Pulmonary artery endothelial cell (primary cell): ENCODE measurements at places on chromosomes 12 and 14.

DNA sequence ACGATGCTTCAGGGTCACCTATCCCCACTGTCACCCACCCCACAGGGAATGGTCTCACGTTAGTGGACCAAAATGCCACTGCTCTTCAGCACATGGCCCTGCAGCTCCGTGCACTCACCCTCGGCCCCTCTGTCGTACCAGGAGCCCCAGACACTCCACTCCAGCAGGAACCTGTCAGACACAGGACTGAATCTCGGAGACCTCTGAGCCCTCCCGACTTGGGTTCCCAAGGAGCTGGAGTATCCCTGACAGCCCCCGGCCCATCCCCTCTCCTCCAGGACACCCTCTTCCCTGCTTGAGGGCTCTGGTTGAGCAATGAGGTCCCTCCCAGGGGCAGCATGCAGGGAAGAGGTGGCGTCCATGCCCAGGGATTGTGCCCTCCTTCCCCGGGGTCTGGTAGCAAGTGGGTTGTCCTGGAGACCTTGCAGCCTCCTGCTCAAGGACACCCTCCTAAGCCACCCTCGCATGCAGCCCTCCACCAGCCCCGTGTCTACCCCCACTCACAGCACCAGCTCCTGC is 20.4 kb upstream of the LRTM2 start:
- no peak for DNase-seq

DNA sequence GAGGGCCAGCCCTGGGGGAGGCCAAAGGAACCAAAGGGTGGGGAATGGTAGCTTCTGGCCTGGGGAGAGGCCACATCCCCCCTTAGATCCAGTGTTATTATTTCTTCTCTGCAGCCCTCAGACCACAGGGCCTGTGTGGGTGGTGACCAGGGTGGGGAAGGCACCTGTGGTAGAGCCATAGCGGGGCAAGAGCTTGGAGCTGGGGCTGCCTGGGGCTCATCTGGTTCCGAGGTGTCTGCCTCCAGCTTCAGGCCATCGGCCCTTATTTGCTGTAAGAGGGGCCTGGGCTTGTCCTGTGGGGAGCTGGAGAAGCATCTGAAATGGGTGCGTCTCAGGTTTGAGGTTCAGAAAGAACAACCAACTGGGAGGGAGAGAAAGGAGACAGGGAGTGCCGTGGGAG is 2.1 kb upstream of the B3GNT4 start:
- no peak for DNase-seq

DNA sequence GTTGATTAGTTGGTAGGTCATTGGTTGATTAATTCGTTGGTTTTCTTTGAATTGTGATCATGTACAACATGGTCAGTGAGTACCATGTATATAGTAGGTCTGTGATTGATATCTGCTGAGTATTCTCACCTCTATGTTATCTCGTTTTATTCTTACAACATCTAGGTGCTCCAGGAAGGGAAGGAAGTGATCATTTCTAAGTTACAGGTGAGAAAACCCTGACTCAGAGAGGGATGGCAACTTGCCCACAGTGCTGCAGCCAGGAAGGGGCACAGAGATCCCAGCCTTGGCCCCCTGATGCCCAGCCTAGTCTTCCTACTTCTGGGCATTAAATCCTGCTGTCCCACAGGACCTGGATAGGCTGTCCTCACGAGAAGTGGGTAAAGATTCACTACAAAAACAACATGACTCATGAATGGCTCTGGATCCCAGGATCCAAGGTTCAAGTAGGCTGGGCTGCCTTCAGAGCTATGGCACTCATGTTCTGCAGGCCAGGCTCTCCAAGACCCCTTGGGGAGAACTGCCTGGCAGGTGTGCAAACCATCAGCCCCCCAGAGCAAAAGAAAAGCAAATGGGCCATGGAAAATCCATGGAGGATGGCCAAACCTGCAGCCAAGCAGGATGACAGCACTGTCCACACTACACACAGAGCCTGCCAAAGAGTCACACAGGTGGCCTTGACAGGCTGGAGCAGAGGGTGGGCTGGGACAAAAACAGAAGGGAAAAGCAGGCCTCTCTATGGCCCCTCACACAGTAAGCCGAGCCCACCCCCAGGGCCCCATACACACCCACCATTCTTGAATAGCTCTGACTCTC is 146.2 kb downstream of the BCL11B start:
- no peak for DNase-seq

GRCh38 chr12:14868916-14869506 is 16.6 kb downstream of the MGP start:
- no peak for DNase-seq

- no peak for DNase-seq
Observed at GRCh38 chr14:35052637-35053036, 6.6 kb downstream of the FAM177A1 start.

DNA sequence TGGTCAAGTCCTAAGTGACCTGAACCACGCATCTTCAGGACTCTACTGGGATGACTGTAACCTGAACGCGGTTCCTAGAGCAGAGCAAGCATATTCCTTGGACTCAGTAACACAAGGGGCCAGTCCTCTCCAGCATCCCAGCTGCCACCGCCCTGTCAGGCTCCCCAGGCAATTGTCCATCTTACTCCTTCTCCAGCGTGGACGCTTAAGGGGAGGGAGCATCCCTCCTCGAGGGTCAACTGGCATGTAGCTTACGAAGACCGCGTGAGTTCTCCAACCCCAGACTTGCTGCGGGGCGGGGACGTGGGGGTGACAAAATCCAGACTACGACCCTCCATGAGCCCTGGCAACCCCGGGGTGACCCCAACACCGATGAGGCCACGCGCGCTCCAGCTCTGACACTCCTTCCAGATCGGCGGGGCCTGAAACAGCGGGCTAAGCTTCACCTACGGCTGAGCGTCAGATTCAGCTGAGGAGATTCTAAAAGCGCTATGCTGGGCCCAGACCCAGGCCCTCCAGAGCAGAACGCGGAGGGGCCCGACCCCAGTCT is 846 bp upstream of the MTHFD1 start:
- no peak for DNase-seq

DNA sequence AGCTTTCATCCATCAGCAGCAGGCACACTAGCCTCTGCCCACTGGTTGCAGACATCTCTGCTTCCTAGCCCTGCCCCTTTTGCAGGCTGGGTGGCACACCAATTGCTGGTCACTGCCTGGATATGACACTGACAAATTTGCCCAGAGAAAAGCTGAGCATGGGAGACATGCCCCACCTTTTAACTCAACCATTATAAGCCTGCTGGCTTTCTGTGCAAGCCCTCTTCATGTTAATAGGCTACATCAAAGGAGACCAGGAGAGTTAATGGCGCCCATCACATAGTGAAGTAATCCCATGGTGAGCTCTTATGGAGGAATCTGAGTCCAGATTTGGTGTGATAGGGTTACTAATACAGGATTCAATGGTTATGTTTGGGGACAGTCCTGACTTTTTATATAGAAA is 139.2 kb downstream of the KICS2 start:
- DNase-seq = no peak

- no peak for DNase-seq
Observed at GRCh38 chr12:121678716-121679300, 9.4 kb upstream of the MORN3 start.

- DNase-seq = no peak
Observed at GRCh38 chr14:58785701-58786100, 147.9 kb downstream of the DACT1 start.
